ENCODE measurements at places on chromosomes 4 and X.
A peak's percentile ranks its signal among the peaks of the same experiment; 100 is the strongest.

GRCh38 chr4:106289737-106290136 is 26.3 kb downstream of the TBCK start:
- DNase-seq = no peak

DNA sequence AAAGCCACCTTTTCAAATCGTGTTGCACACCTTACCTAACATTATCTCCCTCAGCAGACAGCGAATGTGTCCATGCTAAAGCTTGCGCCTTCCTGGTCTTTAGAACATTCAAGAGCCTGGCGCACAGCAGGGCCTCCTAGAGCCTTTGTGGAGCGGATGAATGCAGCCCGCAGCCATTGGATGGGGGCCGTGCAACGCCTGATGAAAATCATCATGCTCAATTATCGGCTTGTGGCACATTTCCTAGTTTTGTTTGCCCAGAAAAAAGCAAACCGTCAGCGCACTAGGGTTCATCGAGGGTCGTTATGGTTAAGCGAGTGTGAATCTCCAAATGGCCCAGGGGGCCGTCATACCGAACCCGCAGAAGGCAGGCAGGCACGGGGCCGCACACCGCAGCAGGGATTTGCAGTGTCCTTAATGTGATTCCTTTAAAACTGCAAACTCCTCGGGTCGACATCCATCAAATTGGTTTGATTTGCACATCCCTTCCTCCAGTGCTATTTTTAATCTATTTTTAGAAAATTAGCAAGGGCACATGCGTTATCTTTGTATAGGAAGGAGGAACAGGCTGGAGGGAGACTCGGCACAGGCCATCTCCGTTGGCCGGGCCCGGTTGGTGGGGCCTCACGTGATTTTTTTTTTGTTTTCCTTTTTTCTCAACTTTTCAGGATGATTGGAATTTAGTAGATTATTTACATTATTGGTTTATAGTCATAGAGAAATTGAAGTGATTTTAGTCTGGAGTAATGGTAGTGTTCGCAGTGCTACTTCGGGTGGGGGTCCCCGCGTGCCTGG is 53.1 kb downstream of the ABLIM2 start:
- no peak for DNase-seq

DNA sequence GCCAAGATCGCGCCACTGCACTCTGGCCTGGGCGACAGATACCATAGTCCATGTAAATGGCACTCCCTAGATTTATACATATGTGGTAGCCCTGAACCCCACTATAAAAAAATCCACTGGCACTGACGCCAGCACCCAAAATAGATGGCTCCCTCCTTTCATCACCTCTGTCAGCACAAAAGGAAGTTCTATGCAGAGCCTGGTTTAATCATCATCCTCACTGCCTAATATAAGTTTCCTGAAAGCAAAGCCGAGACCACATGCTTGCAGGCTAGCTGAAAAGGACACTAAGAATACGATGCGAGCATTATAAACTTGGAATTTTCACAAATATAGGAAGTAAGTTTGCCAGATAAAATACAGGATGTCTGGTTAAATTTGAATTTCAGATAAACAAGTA is 27.5 kb upstream of the DOCK11 start:
- no peak for DNase-seq

DNA sequence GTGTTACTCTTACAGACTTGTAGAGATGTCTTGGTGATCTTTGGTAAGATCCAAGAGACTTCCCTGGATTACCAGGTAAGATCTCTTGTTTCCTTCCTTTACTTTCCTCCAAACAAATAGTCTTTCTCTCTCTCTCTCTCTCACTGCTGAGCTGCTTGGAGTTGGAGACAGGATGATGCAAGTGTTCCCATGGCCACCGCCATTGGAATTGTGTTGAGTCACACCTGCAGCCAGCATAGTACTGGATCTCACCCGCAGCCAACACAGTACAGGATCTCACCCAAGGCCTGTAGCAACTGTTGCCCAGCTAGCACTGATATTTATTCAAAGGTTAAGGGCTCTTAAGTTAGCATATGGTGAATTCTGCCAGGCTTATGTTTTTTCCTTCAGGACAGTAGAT is 1080.9 kb downstream of the FAT4 start:
- DNase-seq = peak; percentile 12

DNA sequence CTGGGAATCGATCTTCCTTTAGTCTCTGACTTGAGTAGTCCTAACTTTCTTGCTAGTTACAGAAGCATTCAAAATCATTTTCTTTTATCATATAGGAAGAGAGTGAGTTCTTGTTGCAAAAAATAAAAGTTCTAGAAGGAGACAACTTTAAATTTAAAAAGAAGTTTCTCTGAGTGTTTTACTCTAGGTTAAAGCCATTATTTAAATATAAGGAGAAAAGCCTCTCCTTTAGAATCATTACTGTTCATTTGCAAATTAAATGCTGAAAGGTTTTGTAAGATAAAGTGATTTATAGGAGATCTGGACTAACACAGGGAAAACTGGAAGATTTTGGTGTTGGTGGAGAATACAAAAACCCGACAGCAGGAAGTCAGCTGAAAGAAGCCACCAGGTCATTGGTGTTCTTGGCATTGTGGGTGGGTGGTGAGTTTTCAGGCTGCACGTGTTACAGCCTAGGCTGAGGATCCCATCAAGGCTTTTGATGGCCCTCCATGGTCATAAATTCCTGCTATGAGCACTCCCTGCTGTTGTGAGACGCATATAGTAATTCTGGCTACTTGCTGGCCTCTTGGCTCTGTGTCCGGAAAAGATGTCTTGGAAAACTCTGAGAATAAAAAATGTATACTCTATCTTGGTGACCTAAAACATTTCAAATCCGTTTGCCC is 81.6 kb downstream of the GPAT3 start:
- DNase-seq = no peak

GRCh38 chrX:31070057-31070468 is 1.8 kb downstream of the FTHL17 start:
- DNase-seq = no peak

- no peak for DNase-seq
These were observed 6.7 kb upstream of the RAB39B start for GRCh38 chrX:155270969-155271368.

DNA sequence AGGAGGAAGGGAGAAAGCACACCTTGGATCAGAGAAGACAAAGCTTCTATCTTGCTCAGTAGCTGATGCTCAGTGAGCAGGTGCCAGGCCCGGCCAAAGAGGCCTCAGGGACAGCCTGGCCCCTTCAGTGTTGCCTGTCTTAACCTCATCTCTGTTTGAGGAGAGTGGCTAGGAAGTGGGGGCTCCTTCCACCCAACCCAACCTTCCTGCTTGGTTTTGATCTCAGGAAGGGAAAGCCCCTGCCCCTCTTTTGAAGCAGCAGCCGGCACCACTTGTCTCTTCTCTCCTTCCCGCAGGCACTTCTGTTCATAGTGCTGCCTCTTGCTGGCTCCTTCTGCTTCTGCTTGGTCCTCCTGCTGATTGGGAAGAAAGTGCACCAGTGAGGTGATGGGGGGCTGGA is 2.4 kb upstream of the AFF2 start:
- no peak for DNase-seq

DNA sequence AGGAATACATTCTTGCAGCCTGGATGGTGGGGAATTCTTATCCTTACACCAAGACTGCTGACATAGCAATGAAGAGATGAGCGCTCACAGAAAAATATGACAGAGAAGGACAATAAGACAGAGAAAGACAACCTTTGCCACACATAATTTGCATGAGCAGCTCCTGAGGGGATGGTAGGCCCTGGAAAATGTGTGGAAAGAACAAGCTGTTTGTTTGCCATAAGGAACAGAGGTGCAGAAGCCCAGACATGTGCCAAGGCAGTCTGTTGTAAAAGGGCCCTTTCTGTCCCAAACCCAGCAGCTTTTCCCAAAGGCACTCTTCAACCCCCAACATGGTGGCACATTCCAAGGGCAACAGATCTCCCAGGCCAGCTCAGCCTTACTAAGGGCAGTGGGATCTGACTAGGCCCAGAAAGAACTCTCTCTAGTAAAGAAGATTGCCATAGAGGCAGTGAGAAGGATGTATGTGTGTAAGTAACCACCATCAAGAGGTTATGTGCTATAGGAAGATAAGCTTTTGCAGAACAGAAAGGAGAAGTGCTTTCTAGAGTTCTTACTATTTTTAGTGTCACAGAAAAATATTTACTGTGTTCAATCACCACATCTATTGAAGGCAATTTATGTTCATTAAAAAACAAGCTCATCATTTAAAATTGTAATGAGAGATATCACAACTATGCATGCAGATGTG is 287.0 kb upstream of the RASGEF1B start:
- no peak for DNase-seq

GRCh38 chrX:132738951-132739350 is 219.5 kb downstream of the HS6ST2 start:
- no peak for DNase-seq

DNA sequence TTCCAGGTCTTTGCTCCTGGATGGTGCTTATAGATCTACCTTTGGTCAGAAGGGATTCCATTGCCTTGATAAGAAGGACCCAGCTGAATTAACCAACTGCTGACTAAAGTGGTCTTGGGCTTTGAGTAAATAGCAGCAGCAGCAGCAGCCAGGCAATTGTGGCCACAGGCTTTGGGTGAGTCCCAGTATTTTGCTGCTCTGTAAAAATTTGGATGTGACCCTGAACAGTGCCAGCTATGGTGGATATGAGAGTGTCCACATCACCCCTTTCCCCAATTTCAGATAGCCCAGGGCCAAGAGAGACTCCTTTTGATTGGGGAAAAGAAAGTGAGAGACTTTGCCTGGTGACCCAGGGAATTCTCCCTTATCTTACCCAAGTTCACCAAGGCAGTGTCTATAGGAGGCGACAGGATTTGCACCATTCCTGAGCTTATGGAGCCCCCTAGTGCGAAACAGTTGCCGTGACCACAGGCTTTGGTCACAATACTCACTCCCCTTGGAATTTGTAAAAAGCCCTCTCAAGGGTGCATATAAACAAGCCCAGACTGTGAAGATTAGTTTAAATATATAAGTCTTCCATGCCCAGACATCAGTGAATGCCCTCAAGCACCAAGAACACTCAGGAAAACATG is 518.0 kb downstream of the TMA16 start:
- DNase-seq = no peak

DNA sequence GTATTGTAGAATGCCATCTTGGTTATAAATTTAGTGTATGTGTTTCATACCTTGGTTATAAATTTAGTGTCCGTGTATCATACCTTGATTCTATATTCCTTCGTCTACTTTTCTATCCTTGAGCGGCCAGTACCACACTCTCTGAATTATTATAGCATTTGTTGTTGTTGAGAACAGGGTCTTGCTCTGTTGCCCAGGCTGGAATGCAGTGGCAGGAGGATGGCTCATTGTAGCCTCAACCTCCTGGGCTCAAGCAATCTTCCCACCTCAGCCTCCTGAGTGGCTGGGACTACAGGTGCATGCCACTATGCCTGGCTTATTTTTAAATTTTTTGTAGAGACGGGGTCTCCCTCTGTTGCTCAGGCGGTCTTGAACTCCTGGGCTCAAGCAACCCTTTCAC is 50.1 kb downstream of the FAM193A start:
- no peak for DNase-seq

DNA sequence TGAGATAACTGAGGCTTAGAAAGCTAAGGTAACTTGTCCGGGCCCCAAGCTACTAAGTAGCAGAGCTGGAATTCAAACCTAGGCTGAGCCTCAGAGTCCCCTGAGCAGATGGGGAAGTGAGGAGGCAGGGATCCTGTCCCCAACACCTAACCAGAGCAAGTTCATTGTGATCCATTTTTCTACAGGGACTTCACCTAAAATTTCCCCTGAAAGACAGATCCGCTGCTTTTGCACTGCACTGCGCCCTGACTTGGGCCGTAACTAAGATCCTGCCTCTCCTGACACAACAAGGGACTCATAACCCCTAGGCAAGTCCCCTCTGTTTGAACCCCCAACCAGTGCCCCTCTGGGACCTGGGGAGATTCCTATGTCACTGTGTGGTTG is 25.6 kb upstream of the MTM1 start:
- DNase-seq = no peak

DNA sequence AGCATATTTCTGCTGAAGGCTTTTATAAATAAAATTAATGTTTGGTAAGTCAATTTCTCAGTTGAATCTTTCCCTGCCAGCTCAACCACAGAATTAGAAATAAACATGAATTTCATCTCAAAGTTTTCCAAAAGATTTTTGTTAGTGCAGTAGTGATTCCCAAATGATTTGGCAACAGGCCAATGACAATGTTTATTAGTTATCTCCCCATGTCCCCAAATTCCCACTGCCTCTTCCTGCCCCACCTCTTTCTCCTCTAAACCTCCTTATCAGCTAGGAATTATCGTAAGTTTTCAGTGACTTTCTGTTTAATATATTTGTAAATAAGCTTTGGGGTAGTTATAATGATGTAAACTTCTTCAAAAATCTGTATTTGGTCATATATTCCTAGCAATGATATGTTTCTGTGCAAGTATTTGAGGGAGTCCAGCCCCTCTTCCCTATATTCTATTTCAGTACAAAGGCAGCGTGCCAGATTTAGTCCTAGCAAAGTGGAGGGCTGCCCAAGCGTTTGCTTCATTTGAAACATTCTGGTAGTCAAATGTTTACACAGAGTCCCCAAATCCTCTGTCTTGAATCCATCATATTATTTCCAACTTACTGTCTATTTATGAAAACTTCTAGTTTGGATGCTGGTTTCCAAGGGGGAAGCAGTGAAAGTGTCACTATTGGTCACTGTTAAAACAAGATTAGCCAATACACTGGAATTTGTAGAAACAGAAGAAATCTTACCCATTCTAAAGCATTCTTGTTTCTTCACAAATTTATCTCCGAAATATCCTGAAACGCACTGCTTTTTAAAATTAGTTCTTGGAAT is 33.7 kb upstream of the ANKRD50 start:
- peak; percentile 62 for DNase-seq

DNA sequence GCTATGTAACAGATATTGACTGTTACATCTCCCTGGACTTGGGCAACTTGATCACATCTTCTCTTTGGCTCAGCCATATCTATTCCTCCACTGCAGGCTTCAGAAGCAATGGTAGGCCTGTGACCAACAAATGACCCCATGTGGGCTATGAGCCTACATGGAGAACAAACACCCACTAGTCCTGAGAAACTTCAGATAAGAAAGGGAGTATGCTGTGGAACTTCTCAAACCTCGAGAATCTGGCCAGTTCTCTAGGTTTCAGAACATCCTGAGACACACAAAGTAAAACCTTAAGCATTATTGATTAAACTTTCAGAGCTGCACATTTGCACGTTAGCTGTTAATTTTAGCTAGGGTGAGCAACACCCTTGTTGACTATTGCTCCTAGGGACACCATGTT is 16.3 kb downstream of the RBMX2 start:
- DNase-seq = no peak

DNA sequence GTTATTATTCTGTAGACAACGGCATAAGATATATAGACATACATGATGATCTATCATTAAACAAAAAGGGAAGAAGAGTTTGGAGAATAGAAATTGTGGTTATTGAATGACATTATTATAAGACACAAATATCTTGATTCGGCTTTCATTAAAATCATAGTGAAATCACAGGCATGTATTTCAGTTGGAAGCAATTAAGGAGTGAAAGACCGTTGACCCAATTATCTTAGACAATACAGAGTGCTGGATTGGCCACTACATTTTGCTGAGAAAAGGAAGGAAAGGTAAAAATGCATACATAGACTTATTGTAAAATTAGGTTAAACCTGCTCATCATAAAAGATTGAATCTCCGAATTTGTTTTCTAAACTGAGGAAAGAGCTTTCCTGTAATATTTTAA is 209.8 kb downstream of the KCNIP4 start:
- DNase-seq = no peak

- DNase-seq = no peak
These were observed 310.3 kb upstream of the PRPS2 start for GRCh38 chrX:12480956-12481355.
